ENCODE measurements at places on chromosomes 2 and 18.

DNA sequence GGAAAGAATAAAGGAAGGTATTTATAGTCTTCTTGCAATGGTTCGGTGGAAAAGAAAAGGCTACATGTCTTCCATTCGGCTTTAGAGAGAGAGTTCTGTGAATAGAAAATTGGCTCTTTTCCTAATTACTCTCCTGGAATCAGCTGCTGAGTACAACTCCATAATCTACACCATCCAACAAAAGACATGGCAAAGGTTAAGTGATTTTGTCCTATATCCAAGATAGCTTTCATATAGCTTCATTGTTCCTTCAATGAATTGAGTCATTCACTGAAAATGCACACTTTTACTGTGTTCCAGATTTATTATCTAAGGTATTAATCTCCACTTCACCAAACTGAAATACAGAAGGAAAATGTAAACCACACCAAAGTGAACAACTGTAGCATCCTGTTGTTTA, 514.5 kb downstream of the LRRTM4 start:
- no peak for DNase-seq

GRCh38 chr2:147204102-147204501, 640.7 kb upstream of the ACVR2A start:
- DNase-seq, result no peak

GRCh38 chr2:231933916-231934401, 7.8 kb upstream of the NPPC start:
- DNase-seq, result no peak

- peak; percentile 23 for DNase-seq
Observed at GRCh38 chr2:45889620-45890370, 238.3 kb downstream of the PRKCE start.

GRCh38 chr2:4381049-4381448, 677.7 kb downstream of the DCDC2C start:
- DNase-seq, result no peak

DNA sequence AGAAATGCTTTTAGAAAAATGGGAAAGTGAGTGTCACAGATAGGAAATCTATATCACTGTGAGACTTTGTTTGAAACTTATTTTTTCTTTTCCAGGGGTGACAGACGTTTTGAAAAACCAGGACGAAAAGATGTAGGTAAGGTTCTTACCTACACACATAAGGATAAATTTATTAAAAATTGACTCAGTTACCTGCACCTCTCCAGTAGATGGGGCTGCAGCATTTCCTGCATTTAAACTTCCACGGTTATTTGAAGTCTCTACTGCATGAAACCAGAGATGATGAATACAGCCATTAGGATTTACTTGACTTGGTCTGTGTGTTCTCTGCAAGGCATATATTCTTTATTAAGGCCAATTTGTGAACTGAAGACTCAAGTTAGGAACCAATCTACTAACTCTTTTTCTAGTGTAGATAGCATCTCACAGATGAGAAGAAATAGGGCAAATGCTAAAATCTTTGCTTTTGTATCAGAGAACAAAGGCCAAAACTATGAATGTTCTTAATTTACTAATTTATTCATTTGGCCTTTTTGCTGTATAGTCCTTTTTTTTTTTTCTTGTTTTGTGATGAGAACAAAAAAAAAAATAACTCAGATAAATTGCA, 15.0 kb downstream of the KCNJ13 start:
- DNase-seq, result peak; percentile 64

DNA sequence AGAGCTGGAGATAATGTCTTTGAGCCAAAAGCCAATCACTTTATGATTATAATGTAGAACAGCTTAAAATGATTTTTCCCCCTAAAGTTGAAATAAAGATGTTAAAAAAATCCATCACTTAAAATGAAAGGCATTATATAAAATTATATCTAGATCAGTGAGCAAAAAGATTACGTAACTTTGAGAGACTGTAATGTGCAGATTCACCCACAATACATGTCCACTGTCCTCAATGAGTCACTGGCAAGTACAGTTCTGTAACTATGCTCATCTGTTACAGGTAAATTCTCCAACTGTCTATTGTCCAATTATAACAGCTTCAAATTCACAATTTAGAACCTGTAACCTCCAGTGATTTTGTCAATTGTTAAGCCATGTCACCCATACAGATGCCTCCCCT, 19.0 kb downstream of the FAM161A start:
- DNase-seq, result no peak

GRCh38 chr18:76955524-76956170, 133.3 kb downstream of the ZNF236 start:
- DNase-seq, result no peak

DNA sequence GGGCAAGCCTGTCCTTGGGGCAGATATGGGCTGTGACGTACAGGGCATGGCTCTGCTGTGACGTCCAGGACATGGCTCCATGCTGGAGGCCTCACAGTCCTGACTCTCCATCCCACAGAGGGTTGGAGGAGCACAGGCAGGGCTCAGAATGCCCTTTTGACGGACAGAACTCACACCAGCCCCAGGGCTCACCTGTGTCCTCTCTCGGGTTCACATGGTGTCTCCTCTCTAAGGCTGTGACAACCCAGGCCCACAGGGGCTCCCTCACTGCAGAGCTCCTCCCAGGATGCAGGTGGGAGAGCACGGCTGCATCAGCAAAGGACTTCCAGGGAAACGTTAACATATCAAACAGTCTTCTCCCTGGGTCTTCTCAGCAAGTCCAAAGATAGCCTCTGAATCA, 133.8 kb downstream of the EIPR1 start:
- DNase-seq, result no peak
